ENCODE measurements at places on chromosomes 4 and X.

- DNase-seq = no peak
These were observed 44.3 kb upstream of the CLCN4 start for GRCh38 chrX:10112510-10112909.

DNA sequence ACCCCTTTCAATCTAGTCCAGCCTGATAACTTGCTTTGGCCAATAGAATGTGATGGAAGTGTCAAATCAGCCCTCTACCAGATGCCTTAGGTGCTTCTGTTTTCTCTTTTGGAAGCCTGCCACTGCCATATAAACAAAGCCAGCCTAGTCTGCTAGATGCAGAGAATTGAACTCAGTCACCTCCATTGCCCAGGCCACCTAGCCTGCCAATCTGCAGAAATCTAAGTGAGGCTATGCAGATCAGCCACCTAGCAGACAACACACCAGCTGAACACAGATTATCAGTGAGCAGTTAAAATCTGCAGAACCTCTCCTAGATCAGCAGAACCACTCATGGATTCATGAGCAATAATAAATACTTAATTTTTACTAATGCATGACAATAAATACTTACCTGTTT, 1108.2 kb downstream of the PCDH18 start:
- DNase-seq = no peak

GRCh38 chr4:70315928-70316327, 18.9 kb upstream of the CABS1 start:
- no peak for DNase-seq

DNA sequence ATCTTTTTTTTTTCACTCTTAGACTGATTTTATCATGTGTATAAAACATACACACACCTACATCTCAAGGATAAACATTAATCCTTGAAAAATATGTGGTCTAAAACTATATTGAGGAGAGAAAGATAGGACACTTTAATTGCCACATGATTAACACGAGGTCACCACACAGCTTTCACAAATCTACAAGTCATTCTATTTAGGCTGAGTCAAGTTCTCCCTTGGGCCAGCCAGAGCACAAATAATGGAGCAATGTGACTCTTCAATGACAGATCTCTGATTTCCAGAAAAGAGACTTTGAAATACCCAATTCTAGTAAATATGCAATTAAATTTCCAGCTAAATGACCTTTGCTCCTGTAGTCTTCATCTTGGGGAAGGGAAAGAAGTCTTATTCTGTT, 12.9 kb upstream of the ADH4 start:
- no peak for DNase-seq

DNA sequence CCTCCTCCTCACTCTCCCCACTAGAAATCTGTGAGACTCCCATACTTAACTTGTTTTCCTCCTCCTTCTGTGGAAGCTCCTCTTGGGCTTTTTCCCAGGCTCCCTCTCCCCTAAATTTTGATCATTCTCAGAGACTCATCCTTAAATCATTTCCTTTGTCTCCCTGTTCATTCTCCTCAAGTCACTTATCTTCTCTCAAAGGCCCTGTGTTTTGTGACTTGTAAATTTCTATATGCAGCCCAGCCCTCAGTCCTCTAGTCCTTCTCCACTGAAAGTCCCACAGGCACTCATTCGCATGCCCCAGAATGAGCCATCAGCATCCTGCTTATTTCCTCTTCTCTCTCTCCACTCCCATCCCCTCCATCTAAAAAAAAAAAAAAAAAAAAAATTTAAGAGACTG, 171.8 kb downstream of the SOWAHB start:
- DNase-seq = no peak

- DNase-seq = no peak
These were observed 10.0 kb downstream of the SH3KBP1 start for GRCh38 chrX:19877431-19877830.

DNA sequence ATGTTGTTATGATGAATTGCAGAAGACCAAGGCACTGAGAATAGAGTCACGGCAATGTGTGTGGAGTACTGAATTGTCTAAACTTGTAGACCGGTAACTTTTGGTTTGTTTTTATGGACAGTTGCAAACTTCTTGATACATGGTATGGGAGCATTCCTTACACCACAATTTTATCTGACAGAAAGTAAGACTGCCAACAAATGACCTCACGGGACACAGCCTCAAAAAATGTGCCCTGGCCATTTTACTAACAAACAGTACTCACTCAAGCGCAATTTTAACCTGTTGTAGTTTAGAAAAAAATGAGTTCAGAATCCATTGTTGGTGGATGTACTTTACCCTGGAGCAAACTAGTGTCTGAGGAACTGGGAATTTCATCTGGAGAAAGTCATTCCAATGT, 321.2 kb downstream of the CAMK2D start:
- DNase-seq = no peak

DNA sequence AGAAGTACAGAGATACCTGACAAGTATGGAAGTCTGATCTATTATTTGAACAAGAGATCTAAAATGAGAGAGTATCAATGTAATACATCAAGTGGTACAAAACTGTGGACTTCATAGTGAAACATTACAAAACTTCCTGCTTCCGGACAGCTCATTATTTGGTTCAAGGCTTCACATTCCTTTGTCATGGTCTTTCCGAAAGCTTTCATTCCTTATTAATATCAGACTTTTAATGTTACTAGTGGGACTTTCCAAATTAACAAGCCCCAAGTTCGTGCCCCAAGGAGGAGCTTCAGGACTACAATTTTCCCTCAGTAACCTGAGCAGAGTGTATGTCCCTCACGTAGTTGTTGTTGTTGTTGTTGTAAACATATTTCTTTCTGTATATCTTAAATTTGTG, 1.2 kb downstream of the CHIC2 start:
- DNase-seq = no peak

GRCh38 chr4:41624765-41625164, 86.8 kb downstream of the LIMCH1 start:
- no peak for DNase-seq

GRCh38 chrX:120294651-120295050, 16.6 kb downstream of the TMEM255A start:
- DNase-seq = no peak

- DNase-seq = no peak
These were observed 45.2 kb downstream of the ADH5 start for GRCh38 chr4:99043346-99043745.

DNA sequence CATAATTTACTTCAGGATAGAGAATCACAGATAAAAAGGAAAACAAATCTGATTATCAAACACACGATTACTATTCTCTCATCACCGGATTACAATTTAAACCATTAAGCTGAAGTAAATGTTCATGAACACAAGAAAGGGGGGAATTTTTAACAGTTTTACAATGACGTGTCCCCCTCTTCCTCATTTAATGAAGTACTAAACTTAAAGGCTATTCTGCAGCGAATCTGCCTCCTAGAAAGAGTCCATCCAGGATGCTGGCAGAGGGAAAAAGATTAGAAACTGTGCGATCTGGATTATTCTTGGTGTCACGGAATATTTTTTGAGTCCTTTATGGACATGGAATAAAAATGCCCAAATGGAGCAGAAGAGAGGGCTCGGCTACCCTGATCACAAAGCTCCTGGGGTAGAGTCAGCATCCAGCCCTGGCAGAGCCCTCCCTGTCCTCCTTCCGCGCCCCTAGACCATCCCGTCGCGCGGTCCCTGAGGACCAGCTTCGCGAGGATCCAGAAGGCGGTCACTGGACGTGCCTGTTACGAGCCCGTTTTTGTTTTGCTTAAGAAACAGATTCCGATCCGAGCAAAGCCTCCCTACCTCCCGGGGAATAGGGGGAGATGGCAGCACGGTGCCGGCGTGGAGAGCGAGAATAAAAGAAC, 1.2 kb downstream of the ELF2 start:
- DNase-seq = no peak

DNA sequence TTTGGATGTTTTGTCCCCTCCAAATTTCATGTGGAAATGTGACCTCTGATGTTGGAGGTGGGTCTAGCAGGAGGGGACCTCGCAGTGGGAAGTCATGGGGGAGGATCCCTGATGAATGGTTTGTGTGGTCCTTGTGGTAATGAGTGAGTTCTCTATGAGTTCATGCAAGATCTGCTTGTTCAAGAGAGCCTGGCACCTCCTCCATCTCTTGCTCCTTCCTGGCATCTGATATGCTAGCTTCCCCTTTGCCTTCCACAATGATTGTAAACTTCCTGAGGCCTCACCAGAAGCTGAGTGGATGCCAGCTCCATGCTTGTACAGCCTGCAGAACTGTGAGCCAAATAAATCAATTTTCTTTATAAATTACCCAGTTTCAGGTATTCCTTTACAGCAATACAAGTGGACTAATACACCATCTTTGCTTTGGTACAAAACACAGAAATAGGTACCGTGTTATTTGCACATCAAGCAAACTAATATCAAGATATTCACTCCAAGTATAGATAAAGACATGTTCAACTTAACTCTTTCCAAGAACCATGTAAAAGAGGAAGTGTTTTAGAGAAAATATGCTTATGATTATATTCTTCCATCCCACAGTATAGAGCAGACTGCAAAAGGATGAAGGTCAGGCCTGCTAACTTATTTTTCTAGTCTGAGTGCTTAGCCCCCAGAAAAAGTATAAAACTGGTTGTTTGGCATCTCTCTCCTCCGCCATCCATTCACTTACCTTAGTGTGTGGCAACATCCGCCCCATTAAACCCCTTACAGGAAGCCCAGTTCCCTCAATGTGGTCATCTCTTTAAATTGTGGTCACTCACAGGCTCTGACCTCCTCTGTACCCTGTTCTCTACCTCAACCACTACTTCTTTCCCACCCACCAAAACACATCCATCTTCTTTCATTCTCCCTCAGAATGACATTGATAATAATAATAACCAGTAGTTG, 6.7 kb downstream of the ARAP2 start:
- no peak for DNase-seq

- DNase-seq = no peak
These were observed 48.5 kb upstream of the CLCN4 start for GRCh38 chrX:10108288-10108687.

- no peak for DNase-seq
These were observed 64.0 kb downstream of the AASDH start for GRCh38 chr4:56323327-56323726.

Measured in left colon (tissue), 2 donors.